ENCODE measurements at places on chromosomes 16 and 17. TPM values are rescaled to one million over a fixed set of nuclear protein-coding genes. Genes with fewer than 3 reads are reported as not detected.

DNA sequence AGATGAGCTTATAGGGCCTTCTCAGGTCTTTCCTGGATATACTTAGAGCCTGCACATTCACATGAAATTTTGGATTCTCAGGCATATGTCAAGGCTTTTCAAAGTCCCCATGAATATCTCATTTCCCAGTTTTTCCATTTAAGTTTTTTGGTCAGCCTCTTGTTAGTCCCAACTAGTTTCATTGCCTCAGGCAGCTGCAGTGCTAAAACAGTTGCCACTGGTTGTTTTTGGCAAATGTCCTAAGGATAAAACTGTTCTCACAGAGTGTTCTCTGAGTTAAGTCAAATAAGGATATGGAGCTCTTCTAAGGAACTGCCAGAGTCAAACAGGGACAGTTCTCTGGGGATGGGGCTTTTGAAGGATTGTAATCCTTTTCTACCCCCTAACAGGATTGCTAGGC lies 39.9 kb upstream of the ABCC11 start:
- no peak overlapping the region for H3K27ac ChIP-seq
- peaks cover 52% of the 10 kb centered on the region for H3K36me3 ChIP-seq
- peaks cover 14% of the 10 kb centered on the region for H3K4me1 ChIP-seq
- peaks cover 5% of the 10 kb centered on the region for H3K27me3 ChIP-seq
- no peak overlapping the region for H3K4me3 ChIP-seq

DNA sequence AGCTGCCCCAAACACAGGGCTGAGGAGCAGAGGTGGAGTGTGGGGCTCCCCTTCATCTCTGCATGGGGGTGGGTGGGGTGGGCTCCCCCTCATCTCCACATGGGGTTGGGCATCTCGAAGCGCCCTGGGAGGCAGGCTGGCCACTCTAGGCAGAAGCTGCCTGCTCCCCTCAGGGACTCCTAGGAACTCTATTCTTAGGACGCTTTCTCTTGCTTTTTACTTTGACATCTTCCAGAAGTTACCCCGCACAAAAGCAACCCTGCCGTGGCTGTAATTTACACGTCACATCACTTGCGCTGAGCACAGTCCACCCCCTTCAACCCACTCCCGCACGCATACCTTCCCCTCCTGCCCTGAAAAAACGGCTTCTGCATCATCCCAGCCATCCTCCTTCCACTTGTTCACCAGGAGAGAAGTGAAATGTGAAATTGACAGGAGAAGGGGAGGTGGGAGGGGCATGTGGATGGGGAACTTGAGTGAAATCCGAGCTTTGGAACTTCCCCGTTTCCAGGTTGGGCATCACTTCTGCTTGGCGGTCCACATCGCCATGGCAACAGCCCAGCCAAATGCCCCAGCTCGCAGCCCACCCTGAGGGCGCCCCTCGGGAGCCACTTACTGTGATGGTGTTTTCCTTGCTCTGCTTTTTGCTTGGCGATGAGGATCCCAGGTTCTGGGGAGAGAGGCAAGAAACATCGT lies 53.7 kb upstream of the RCVRN start:
- H3K4me3 ChIP-seq = no peak overlapping the region
- no peak overlapping the region for H3K27ac ChIP-seq
- peaks cover 1% of the 10 kb centered on the region for H3K27me3 ChIP-seq
- no peaks in the 10 kb centered on the region for H3K36me3 ChIP-seq
- peaks cover 6% of the 10 kb centered on the region for H3K4me1 ChIP-seq
- no peak for DNase-seq

DNA sequence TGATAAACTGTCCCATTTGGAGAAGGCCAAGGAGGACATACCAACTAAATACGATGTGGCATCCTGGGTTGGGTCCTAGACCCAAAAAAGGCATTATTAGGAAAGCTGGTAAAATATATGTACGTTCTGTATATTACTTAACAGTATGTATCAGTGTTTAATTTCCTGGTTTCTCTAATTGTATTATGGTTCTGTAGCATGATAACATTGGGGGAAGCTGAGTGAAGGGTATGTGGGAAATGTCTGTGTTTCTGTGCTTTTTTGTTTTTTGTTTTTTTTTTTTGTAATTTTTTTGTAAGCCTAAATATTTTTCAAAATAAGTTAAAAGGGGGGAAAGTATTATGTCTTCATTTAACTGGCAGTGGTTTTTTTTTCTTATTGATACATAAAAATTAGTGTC lies 21.5 kb upstream of the NDRG4 start:
- no peak for DNase-seq
- H3K27me3 ChIP-seq = peaks cover 34% of the 10 kb centered on the region
- H3K27ac ChIP-seq = no peak overlapping the region
- no peak overlapping the region for H3K4me3 ChIP-seq
- no peaks in the 10 kb centered on the region for H3K36me3 ChIP-seq

Gene PTX4
- total RNA-seq = not detected

GRCh38 chr16:55476625-55477533 lies 2.1 kb upstream of the MMP2 start:
- DNase-seq = no peak
- H3K27ac ChIP-seq = peak overlapping the region; percentile 56
- peaks cover 83% of the 10 kb centered on the region for H3K4me1 ChIP-seq
- H3K36me3 ChIP-seq = peaks cover 6% of the 10 kb centered on the region

DNA sequence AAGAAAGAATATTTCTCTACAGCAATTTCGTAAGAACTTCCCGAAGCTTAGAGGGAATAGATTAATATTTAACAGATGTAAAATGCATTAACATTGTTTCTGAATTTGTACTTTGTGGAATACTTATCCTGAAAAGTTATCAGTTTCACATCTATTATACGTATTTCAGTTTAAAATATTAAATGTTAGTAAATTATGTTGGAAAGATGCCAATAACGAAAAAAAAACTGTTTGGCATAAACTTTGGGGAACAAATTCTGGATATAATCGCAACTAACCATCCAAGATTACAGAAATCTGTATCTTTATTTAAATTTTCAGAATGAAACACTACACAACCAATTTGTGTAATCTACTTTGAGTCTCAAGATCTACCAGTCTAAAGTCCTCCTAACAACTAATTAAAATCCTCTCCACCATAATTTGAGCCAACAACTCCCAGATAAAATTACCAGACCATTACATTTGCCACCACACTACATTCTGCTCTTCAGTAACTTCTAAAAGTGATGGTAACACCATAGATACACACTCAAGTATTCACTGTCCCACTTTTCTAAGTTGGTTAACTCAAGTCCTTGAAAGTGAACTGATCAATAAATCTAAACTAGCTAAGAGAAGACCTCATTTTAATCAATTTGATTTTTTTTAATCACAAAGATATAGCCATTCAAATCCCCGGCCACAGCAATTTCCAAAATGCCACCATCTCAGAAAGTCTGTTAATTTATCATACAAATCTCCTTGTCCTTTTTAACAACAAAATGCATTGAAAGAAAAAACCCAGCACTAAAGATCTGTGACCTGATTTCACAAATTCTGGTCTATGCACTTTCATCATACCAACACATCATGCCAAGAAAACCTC lies 2.0 kb downstream of the SIAH1 start:
- H3K4me3 ChIP-seq = peak overlapping the region; percentile 95
- peak overlapping the region; percentile 91 for H3K27ac ChIP-seq
- H3K4me1 ChIP-seq = peaks cover 46% of the 10 kb centered on the region
- no peak for DNase-seq
- peaks cover 3% of the 10 kb centered on the region for H3K27me3 ChIP-seq
- H3K36me3 ChIP-seq = no peaks in the 10 kb centered on the region

DNA sequence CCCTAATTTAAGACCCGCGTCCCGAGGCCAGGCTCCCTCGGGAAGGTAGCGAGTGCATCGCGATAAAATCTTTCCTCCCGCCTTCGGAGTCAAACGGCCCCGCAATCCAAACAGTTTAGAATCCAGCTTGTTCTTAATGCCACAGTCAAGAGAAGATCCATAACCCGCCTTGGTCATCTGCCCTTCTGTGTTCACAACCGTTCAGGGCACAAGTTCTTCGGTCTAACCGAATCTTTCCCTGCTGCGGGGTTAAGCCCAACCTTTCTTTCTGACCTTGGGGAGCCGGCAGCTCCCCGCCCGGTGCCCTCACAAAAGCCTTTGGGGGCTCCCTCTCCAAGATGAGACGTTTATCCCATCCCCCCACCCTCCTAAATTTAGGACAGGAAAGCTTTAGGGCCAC lies 30.3 kb downstream of the CPSF4L start:
- DNase-seq = peak; percentile 11
- H3K4me1 ChIP-seq = peaks cover 60% of the 10 kb centered on the region
- H3K4me3 ChIP-seq = peak overlapping the region; percentile 95
- no peaks in the 10 kb centered on the region for H3K27me3 ChIP-seq

Gene PRCD
- total RNA-seq = not detected

DNA sequence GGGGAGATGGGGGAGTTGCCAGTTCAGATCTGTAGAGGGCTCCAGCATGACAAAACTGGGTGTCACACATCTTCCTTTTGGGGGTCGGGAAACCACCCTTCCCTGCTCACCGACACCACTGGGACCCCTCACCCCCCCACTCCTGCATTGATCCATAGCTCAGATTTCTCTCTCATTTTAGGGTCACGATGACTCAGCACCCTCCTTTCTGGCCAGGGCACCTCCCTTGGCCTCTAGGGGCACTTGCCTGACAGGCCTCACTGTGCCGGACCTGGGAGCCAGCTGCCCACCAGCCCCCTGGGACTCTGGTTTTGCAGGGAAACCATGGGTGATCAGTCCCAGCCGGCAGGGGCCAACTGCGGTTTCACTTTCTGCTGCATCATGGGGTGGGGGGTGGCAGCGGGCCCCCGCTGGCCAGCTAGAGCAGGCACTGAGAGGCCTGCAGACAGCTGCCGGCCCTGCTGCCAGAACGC lies 239.4 kb downstream of the MRTFB start:
- no peak for DNase-seq
- no peaks in the 10 kb centered on the region for H3K36me3 ChIP-seq
- H3K27ac ChIP-seq = peak overlapping the region; percentile 95
- H3K27me3 ChIP-seq = no peaks in the 10 kb centered on the region
- H3K4me1 ChIP-seq = peaks cover 62% of the 10 kb centered on the region

GRCh38 chr16:7834771-7835431 lies 502.3 kb downstream of the RBFOX1 start:
- H3K4me1 ChIP-seq = no peaks in the 10 kb centered on the region
- H3K4me3 ChIP-seq = no peak overlapping the region
- H3K27me3 ChIP-seq = no peaks in the 10 kb centered on the region
- no peak overlapping the region for H3K27ac ChIP-seq

GRCh38 chr16:84062734-84063640 lies 20.4 kb upstream of the SLC38A8 start:
- peaks cover 19% of the 10 kb centered on the region for H3K36me3 ChIP-seq
- peak; percentile 61 for DNase-seq
- no peak overlapping the region for H3K4me3 ChIP-seq
- no peak overlapping the region for H3K27ac ChIP-seq

- no peak overlapping the region for H3K27ac ChIP-seq
- no peaks in the 10 kb centered on the region for H3K36me3 ChIP-seq
- H3K4me3 ChIP-seq = no peak overlapping the region
- no peaks in the 10 kb centered on the region for H3K27me3 ChIP-seq
These were observed 256.1 kb downstream of the CPPED1 start for GRCh38 chr16:12547608-12547922.

DNA sequence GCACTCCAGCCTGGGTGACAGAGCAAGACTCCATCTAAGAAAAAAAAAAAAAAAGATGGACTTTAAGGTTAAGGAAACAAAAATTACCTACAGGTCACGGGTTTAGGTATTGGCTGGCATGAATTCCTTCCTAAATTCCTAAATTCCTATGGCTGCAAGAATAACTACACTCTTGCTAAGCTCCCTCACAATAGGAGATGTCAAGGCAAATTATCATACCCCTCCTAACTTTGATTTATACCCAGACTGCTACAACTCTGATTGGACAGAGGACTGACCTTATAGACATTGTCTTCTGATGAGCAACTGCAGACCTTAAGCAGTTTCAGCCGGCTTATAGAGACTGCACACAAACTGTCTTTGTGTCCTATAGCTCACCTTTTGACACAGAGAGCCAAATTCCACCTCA lies 25.1 kb upstream of the TMC7 start:
- no peaks in the 10 kb centered on the region for H3K36me3 ChIP-seq
- peaks cover 23% of the 10 kb centered on the region for H3K27me3 ChIP-seq
- H3K27ac ChIP-seq = peak overlapping the region; percentile 57
- no peak overlapping the region for H3K4me3 ChIP-seq
- H3K4me1 ChIP-seq = peaks cover 27% of the 10 kb centered on the region

Gene ITGA2B
- not detected for total RNA-seq

GRCh38 chr16:49483651-49484450 lies 110.2 kb downstream of the C16orf78 start:
- no peaks in the 10 kb centered on the region for H3K27me3 ChIP-seq
- DNase-seq = no peak
- no peak overlapping the region for H3K4me3 ChIP-seq
- H3K4me1 ChIP-seq = no peaks in the 10 kb centered on the region

DNA sequence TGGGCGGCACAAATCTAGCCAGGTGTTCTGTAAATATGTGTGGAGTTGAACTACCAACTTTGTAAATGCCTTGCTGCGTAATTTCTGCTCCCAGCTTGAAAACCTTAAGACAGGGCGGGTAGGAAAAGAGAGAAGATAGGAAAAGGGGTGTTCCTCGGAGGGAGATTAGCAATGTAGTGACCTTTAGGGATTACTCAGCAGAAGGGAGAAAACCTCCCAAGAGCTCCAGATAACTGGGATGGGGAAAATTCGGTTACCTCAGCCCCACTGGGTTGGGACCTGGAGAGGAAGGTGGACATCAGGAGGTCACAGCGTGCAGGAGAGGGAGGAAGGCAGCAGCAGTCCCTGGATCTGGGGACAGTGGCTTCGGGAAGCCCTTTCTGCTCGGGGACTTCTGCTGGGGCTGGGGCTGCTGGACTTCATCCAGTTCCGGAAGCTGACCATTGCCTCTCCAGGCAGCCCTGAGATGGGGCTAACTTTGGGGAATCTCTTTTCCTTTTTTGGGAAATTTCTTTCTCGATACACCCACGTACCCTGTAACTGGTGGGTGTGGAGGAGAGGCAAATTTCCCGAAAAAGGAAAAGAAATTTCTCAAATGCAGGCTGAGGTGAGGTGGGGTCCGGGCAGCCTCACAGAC lies 39.2 kb downstream of the MPRIP start:
- peaks cover 34% of the 10 kb centered on the region for H3K4me1 ChIP-seq
- no peak for DNase-seq
- peaks cover 3% of the 10 kb centered on the region for H3K27me3 ChIP-seq
- peaks cover 32% of the 10 kb centered on the region for H3K36me3 ChIP-seq

DNA sequence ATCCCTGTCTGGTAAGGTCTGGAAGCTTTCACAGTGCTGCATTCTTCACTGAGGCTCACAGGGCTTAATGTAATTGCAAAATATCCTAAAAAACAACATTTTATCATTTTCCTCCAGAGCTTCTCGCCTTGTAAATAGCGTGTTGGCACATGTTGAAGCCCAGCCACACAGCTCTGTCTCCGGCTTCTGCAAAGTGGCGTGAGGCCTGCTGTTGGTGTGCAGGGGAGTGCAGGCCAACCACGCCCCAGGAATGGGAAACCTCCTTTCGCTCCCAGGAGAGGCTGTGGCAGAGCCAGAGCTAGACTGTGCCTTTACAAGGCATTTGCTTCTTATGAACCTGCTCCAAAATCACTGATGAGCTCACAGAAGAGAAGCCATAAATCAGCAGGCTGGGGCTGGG lies 248.2 kb upstream of the MAF start:
- no peaks in the 10 kb centered on the region for H3K36me3 ChIP-seq
- H3K4me1 ChIP-seq = no peaks in the 10 kb centered on the region
- H3K4me3 ChIP-seq = no peak overlapping the region
- no peak for DNase-seq
- H3K27ac ChIP-seq = no peak overlapping the region

All from HFFc6 (cell line).